ENCODE measurements at places on chromosomes 16 and 17.
A peak's percentile ranks its signal among the peaks of the same experiment; 100 is the strongest.

GRCh38 chr16:90022209-90023077 lies 3.2 kb upstream of the DBNDD1 start:
- DNase-seq: peak; percentile 55

GRCh38 chr17:82411396-82412053 lies 6.6 kb upstream of the HEXD start:
- DNase-seq: no peak

GRCh38 chr17:15233022-15233805 lies 31.9 kb downstream of the PMP22 start:
- DNase-seq: no peak

- no peak for DNase-seq
Observed at GRCh38 chr16:20349615-20350014, 2.9 kb downstream of the UMOD start.

- no peak for DNase-seq
Observed at GRCh38 chr17:59972778-59973177, 8.2 kb upstream of the RNFT1 start.

GRCh38 chr16:30456302-30456701 lies 10.6 kb upstream of the SEPHS2 start:
- no peak for DNase-seq

- no peak for DNase-seq
Observed at GRCh38 chr17:31414550-31414918, 23.1 kb downstream of the RAB11FIP4 start.

DNA sequence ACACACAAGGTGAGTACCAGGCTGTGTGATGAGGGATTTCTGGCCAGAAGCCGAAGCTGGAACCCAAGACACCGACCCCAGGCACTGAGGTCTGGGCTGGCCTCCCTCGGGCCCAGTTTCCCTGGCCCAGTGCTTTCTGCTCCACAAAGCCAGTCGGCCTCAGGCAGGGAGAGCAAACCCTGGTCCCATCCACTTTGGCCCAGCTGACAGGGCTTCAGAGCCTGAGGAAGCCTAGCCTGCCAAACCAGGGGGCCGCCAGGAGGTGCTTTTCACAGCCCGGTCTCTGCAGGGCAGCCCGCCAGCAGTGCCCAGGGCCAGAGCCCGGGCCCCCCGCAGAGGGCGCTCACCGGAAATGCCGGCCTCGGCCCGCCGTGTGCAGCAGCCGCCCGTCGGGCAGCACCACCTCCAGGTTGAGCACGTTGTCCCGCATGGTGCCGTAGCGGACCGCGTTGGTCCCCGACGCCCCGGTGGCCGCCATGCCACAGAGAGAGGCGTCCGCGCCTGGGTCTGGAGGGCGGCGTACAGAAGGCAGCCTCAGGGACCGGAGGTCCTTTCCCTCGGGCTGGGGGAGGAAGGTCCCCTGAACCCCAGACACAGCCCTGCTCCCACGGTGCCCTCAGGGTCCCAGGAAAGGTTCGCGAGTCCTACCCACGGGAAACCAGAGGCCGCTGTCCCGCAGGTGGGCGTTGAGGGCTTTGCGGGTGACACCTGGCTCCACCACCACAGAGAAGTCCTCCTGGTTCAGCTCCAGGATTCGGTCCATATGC lies 2.2 kb downstream of the LDHD start:
- DNase-seq: no peak

DNA sequence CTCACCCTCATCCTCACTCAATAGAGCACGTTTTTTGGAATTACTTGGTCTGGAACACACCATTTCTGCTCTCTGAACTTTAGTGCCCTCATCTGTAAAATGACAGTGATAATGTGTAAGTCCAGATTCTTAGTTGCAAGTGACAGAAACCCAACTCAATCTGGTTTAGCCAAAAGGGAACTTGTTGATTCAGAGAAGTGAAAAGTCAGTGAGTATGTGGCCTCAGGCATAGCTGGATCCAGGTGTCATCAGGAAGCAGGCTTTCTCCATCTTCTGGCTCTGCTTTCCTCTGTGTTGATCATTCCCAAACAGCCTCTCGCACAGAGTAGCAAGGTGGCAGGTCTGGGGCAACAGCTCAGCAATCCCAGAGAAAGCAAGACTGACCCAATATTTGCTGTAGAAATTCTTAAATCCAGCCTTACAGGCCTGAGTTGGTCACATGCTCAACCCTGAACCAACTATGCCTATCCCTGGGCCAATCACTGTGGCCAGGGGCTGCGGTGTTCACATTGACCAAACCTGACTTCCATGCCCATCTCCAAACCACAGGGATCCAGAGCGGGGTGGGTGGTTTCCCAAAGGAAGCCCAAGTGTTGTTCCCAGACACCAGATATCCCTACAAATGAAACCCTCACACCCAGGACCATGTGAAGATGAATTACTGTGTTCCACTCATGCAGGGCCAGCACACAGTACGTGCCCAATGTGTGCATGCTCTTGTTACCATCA lies 23.3 kb upstream of the ALKBH5 start:
- DNase-seq: no peak

- DNase-seq: no peak
Observed at GRCh38 chr17:48747445-48748363, 19.2 kb upstream of the HOXB13 start.

- DNase-seq: no peak
Observed at GRCh38 chr17:13253733-13254410, 236.0 kb upstream of the ELAC2 start.

DNA sequence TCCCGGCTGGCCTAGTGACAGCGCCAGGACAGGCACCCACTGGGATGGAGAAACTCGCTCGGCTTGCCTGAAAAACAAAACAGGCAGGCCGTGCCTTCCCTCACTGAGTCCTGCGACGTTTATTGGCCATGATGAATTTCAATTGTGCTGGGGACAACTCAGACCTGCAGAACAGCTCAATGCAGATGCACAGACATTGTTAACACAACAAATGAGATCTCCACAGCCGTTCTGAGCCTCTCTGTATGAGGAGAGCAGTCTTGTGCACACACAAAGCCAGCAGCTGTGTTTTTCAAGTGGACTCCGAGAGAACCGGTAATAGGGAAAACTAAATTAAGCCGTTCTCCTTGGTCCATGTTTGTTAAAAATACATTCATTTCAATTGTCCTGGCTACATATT lies 15.9 kb downstream of the SHISA6 start:
- no peak for DNase-seq

- no peak for DNase-seq
Observed at GRCh38 chr16:87374313-87374712, 9.3 kb downstream of the FBXO31 start.

DNA sequence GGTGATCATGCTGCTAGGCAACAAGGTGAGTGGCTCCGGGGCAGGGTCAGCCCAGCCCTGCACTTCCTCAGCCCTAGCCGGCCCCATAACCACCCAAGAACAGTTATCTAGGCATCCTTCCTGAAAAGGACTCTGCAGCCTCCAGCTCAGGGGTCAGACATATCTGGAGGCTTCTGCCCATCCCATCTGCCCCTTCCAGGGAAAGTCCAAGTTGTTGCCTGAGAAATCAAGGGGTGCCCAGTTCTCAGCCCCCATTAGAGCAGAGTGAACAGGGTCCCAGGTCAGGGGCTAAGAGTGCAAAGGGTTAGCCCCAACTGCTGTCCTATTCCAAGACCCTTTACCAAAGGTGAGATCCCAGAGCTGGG lies 4.1 kb upstream of the NHERF1 start:
- no peak for DNase-seq

- no peak for DNase-seq
Observed at GRCh38 chr17:36869856-36870719, 67.2 kb upstream of the LHX1 start.

DNA sequence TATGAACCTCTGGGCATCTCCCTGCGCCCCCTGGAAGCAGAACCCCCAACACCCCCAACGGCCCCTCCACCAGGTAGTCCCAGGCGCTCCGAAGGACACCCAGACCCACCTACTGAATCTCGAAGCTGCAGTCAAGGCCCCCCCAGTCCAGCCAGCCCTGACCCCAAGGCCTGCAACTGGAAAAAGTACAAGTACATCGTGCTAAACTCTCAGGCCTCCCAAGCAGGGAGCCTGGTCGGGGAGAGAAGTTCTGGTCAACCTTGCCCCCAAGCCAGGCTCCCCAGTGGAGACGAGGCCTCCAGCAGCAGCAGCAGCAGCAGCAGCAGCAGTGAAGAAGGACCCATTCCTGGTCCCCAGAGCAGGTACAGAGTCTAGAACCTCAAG lies 1.5 kb downstream of the BCL6B start:
- DNase-seq: no peak

- no peak for DNase-seq
Observed at GRCh38 chr16:20899071-20899470, 1.1 kb downstream of the DCUN1D3 start.

GRCh38 chr16:2282866-2283555 lies 15.1 kb upstream of the RNPS1 start:
- DNase-seq: no peak

DNA sequence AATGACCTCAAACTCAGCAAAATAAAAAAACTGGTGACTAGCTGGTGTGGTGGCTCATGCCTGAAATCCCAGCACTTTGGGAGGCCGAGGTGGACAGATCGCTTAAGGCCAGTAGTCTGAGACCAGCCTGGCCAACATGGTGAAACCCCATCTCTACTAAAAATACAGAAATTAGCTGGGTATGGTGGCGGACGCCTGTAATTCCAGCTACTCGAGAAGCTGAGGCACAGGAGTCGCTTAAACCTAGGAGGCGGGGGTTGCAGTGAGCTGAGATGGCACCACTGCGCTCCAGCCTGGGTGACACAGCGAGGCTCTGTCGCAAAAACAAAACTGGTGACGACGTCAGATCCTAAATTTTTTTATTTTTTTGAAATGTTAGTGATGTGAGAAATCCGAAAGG lies 82.6 kb upstream of the TOB1 start:
- no peak for DNase-seq

DNA sequence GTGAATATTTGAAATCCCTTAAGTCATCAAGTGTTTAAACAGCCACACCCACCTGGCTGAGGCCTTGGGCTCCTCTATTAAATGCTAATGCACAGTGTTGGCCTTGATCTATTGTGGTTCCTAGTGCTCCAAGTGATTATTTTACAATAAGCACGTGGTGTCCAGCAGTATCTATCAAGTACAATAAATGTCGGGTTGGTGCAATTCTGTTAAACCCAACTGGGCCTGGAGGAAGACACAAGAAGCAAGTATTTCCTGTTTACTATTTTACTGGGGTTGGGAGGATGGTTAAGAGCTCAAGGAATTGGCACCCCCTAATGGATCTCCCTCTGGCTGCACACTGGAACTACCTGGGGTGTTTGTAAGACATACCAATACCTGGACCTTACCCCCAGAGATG lies 72.1 kb upstream of the HNF1B start:
- no peak for DNase-seq

- peak; percentile 65 for DNase-seq
Observed at GRCh38 chr16:3364774-3365427, 9.2 kb downstream of the OR2C1 start.

- DNase-seq: no peak
Observed at GRCh38 chr17:81373536-81374160, 21.6 kb upstream of the BAHCC1 start.

DNA sequence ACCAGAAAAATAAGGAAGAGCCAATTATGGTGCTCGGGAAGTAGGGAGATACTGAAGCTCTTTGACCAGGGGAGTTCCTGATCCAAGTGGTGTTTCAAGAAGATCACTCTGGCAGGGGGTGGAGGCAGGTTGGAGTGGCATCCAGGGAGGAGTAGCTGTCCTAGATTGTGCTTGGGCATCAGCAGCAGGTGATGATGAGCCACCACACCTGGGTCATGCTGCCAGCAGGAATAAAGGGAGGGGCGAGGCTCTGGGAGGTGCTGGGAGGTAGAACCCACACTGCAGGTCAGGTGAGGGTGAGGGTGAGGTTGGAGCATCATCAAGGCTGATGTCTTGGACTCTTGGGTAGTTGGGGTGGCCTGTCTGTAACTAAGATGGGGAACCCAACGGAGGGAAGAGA lies 35.4 kb upstream of the ADGRG1 start:
- DNase-seq: no peak

- peak; percentile 25 for DNase-seq
Observed at GRCh38 chr16:80084614-80085013, 456.2 kb upstream of the DYNLRB2 start.

DNA sequence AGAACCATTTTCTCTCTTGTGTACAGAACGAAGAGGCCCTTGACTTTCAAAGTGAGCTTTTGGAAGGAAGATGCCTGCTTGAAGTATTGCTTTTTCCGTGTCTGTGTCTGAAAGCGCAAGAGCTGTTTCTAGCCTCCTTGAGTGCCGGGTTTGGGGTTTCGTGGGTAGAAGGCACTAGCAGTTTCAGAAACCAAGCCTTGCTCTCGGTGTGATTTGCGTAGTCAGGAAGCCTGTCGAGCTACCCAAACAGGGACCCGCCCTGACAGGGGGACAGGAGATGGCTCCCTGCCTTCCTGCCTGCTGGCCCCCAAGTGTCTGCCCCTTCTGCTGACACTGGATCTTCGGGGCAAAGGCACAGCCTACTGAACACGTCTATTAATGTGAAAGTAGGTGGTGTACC lies 322.0 kb downstream of the MAF start:
- DNase-seq: no peak

DNA sequence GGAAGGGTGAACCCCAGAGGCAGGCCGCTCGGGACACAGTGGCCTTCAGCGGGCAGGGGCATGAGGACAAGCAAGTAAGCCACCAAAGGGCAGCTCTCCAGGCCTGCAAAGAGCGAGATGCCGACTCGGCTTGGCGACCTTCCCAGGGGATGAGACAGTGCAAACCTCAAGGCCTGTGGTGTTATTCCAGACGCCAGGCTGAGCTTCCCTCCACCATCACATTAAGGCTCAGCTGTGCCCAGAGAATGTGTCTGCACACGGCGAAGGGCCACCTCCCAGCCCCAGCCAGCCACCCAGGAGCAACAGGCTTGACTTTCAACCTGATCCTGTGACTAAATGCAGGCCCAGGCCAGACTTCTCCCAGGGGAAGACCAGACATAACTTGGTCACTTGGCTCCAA lies 251.4 kb downstream of the SOX9 start:
- no peak for DNase-seq

DNA sequence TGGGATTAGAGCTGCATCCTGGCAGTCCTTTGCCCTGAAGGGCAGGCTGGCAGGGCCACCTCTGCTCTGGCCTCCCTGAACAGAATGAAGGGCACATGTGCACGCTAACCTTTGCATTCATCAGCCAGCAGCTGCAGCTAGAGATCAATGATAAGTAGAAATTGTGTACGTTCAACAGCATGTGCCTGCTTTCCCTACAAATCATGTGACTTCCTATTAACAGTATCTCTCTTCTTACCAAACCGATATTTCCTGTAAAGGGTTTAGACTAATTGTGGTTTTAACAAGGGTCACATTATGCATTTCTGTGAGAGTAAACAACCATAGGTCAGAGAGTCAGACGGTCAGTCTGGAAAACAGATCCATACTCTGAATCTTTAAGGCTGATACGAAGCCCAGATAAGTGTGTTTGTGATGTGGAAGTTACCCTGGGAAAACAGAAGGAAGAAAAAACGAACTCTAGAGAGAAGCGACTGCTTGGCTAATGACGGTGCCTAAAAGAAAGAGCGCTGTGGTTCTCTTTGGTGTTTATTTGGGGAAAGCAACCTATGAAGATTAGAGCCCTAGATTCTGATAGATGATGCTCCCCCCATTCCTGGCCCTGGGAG lies 219.4 kb downstream of the MAF start:
- no peak for DNase-seq
